Stimulated activated CD8-positive, alpha-beta memory T cell treated with anti-CD3 and anti-CD28 coated beads, Interleukin-7, amount 100 ng/mL, for 1 hour (primary cell): ENCODE measurements at places on chromosomes 2 and 18.

DNA sequence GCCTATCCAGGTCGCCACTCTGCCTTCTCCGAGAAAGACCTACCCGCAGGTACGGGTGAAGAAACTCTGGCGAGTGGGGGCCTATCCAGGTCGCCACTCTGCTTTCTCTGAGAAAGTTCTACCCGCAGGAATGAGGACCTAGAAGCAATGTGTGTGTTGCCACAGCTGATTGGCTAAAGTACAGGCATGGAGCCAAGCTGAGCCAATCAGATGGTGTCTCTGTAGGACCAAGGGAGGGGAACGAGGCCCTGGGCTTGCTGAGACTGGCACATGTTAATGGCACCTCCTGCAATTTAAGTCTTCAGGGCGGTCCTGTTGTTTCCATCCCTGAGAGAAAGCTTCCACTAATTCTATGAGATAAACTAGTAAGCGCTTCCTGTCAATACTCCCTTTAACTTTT, 82.3 kb downstream of the KCTD1 start:
- DNase-seq = no peak

GRCh38 chr2:239005586-239005985, 157.7 kb downstream of the TWIST2 start:
- DNase-seq = no peak

DNA sequence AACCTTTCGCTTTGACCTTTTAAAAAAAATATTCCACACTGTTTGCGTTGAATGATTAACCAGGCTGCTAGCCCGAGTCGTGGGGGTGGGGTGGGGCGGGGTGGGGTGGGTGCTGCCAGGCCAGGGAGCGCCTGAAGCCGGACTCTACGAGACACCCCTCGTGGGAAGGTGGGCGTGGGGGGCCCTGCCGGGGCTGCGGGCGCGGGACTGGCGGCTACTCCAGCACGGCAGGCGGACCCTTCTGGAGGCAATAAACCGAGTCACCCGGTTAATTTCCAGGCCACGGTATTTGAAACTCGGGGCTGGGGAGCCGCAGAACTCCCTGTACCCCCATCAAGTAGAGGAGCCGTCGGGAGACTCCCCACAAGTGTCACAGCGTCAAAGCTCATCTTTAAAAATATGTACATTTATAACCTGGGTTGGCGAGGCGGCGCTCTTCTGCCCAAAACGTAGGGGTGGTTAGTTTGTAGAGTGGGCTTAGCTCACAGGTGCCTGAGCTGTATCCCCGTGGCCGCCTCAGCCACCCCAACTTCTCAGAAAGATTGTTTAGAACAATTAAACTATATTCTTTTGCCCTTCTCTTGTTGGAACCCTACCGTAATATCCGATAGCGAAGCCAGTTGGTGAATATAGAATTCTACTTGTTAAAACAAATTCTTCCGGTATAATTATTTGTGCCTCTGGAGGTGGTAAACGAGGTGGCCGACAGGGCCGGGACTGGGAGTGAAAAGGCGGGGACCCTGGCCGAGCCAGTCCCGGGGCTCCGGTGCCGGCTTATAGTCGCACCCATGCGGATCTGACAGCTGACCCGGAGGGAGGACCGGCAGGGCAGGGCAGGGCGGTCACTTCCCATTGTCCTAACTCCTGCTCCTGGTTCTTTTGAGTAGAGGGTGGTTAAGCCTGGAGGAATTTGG, 1.4 kb downstream of the B3GNT2 start:
- no peak for DNase-seq

DNA sequence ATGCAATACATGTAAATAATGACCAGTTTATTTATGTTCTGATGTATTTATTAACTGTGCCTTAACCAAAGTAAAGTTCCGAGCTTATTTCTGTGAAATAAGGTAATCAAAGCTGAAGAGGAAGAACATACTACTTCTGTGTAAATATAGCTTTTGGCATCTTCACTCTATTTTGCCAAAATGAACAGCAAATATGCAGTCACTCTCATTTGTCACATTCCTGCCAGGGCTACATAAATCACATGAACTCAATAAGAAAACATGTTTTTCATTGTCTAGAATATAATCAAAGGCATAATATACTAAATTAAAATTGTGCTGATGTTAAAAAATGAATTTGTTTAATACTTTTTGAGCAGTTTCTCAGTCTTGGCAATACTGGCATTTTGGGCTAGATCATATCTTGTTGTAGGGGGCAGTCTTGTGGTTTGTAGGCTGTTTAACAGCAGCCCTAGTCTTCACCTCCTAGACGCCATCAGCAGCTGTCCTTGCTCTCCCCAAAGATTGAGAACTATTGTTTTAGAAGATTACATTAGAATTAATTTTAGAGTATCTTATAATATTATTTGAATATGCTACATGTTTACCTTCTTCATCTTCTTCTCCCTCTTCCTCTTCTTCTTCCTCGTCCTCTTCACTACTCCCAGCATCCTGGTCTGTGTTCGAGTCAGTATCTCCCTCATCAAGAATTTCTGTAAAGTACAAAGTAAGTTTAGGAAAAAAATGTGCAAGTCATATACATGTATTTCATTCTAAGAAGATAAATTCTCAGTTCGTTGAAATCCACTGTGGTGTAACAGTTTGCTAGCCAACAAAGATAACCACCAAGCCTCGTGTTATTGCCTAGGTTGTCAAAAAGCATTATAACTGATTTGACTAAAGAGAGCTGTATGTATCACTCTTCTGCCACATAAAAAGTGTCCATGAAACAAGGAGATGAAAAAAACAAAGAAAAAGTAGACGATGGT, 41.5 kb downstream of the CWC22 start:
- no peak for DNase-seq

GRCh38 chr2:71791501-71792135, 338.3 kb downstream of the DYSF start:
- no peak for DNase-seq

- no peak for DNase-seq
These were observed 86.7 kb upstream of the ATP8B1 start for GRCh38 chr18:57889841-57890240.

- DNase-seq = no peak
These were observed 17.1 kb upstream of the GPR45 start for GRCh38 chr2:105224444-105224843.

DNA sequence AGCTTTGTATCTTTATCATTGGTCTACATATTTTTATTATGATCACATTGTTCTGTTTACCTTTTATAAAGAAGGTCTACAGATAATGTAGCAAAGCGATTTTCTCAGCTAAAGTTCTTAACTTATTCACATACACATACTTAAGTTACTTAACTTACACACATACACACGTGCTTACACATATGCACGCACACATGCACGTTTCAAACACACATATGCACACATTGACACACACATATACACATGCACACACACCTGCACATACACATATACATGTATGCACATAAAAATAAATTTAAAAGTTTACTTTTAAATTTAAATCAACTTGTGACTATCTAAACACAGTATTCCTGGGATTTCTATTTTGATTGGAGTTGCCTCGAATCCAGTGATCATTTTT, 1204.5 kb upstream of the SLC39A10 start:
- no peak for DNase-seq

GRCh38 chr2:2873450-2873811, 504.2 kb downstream of the EIPR1 start:
- no peak for DNase-seq

GRCh38 chr2:49146401-49146800, 7.9 kb downstream of the FSHR start:
- DNase-seq = no peak

GRCh38 chr2:131056932-131057287, 36.4 kb downstream of the FAM168B start:
- no peak for DNase-seq

GRCh38 chr2:215082446-215082845, 56.0 kb downstream of the ABCA12 start:
- no peak for DNase-seq

DNA sequence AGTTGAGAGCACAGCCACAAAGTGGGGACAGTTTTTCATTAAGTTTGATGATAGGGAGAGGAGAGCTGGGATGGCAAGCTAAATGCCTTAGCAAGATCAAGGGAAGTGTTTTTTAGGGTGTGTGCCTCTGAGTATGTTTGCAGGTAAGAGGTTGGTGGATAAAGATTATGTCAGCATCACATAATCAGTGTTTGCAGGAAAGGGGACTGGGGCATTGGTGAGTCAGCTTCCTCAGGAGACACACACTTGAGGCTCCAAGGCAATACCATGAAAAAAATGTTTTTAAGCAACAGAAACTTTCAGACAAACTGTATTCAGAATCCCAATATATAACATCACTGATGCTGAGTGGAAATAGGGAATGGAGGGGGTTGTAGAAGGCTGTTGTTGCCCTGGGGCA, 25.4 kb upstream of the DTNB start:
- no peak for DNase-seq

GRCh38 chr2:42116195-42117181, 52.7 kb upstream of the EML4 start:
- DNase-seq = no peak

GRCh38 chr2:187499941-187500532, 52.0 kb upstream of the CALCRL start:
- no peak for DNase-seq

DNA sequence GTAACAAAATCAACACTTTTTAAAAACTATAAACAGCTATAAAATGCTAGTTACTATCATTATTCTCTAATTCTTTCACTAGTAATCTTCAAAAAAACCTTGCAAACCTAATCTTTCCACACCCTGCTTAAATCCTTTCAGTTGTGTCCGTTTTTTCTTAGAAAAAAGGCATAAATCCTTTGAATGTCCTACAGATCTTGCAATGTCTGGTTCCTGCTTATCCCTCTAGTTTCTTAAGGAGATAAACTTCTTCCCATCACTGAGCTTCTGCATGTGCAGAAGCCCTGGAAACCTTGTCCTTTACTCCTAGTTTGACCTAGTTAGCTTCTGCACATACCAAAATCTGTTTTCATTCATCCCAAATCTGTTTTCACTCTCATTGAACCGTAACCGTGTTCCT, 1.3 kb upstream of the PNO1 start:
- no peak for DNase-seq

DNA sequence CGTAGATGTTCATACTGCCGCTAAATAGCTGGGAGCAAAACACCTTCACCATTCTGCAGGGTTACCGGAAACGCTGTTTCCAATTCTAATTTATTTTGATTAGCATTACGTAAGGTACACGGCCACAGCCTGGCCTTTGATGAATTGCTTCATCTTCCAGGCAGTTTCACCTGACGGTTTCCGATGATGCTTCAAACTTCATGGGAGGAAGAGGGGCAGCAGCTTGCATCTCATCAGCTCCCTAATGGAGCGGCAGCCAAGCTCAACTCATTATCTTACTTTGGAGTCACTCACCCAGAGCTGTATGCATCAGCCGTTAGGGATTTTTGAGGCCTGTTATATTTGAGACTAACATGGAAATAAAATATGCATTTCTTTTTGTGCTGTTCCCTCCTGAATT, 54.8 kb downstream of the TMEM18 start:
- no peak for DNase-seq
